NCI-H2081 treated with DMSO at 0.1 percent for 48 hours (cell line): ENCODE measurements at places on chromosomes 5 and 9.

DNA sequence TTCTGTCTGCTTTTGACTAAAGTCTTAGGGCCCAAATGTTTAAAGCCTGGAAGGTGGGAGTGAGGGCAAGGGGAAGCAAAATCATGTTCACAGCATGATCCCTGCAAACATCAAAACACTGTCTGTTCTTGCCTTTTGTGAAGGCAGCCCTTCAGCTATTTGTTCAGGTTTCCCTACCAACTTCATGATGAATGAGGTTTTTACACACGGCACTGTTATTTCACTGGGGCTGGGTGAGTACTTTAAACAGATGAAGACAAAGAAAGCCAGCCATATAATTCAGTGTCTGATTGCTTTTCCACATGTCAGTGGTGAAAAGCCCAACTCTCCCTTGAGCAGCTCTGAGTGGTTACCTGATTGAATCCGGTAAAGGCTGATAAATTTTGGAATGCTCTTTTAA lies 224.7 kb upstream of the GRAMD2B start:
- peak; percentile 93 for DNase-seq

- DNase-seq = no peak
Observed at GRCh38 chr5:9545136-9545991, 511 bp downstream of the SEMA5A start.

DNA sequence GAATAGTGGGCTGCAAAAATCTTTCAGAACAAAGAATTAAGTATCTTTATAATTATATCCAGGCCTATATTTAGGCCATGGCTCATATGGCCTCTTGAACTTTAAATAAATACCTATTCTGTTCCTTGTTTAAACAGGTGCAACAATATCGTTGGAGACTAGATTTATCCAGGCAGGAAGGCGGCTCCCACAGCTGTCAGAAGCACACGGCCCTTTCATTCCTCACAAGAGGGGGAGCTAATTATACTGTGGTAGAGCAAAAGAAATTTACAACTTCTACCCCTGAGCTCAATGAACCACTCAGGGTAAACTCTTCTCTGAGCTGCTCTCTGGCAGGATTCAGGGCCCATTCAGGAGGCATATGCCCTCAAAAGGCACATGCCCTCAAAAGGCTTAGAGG lies 31.3 kb downstream of the TMEM174 start:
- DNase-seq = peak; percentile 85

- DNase-seq = no peak
Observed at GRCh38 chr9:16561121-16561520, 309.3 kb downstream of the BNC2 start.

DNA sequence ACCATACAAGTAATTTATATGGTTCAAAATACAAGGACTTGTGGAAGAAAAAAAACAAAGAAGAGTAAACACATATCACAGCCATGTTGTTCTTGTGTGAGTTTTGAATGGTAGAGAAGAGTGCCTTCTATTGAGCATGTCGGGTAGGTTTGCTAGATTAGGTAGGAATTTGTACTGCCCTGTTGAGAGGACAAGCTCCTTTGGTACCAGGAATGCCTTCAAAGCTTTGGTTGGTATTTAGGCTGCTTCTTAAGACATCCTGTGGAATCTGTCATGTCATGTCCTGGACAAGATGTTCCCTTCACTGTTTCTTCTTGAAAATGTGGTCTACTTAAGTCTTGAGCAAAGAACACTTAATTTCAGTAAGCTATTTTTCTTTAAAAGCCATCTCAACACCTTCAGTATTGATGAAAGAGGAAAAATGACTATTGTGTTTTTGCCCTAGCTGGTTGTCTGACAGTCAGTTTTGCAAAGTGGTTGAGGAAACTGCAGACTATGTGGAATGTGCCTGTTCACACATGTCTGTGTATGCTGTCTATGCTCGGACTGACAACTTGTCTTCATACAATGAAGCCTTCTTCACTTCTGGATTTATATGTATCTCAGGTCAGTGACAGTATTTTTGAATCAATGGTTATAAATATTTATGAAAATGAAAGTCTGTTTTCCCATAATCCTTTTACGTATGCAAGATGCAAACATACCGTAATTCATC lies 296.9 kb downstream of the ADGRV1 start:
- DNase-seq = no peak

DNA sequence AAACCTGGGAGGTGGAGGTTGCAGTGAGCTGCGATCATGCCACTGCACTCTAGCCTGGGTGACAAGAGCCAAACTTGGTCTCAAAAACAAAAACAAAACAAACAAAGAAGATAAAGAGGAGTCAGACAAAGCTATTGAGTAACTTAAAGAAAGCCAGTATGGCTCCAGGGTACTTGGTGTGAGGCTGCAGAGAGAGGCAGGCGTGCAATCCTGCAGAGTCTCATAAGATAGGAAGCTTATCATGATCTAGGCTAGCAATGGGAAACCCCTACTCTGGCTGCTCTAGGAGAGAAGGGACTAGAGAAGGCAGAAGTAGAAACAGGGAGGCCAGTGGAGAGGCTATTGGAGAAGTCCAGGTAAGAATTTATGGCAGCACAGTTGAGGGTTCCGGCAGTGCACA lies 42.0 kb downstream of the ARRDC3 start:
- DNase-seq = no peak

DNA sequence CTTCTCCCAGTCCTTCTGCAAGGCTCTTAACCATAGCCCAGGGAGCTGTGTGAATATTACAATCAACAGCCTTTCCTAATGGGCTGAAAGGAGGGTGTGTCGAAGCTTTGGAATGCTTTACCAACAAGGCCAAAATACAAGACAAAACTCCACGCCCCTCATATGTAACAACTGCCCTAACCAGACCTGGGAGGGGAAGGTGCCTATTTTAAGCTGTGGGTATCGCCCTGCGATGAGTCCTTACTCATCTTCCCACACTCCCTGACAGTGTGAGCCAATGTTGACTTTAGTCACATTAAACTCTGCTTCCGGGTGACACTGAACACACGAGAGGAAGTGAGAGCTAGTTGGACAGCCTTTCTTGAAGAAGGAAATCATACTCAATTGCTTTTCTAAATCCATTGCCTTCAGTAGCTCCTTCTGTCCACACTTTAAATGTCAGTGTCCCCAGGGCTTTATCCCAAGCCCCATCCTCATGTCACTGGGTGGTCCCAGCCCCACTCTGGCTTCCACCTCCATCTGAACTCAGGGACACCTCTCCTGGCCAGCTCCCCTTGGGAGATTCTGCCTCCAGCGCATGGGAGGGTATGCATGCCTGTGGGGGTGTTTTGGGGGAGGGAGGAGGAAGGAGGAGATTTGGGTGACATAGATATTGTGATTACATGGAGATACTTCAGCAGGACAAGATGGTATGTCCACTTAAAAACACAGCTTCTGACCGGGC lies 6.5 kb upstream of the TBC1D9B start:
- DNase-seq = no peak

DNA sequence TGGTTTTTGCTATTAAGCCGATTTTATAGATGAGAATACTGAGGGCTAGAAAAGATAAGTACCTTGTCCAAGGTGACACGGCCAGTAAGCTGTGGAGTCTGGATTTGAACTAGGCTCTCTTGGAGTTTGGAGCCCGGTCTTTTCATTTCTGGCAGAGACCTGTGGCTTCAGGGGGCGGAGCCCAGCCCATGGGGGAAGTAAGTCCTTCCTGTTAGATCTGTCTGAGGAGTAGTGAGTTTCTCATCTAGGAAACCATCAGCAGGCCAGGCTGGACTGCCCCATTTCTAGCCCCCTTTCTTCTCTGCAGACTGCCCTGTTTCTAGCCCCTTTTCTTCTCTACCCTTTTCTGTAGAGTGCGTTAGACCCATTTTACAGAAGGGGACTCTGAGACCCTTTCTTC lies 521 bp upstream of the PTGS1 start:
- DNase-seq = no peak

DNA sequence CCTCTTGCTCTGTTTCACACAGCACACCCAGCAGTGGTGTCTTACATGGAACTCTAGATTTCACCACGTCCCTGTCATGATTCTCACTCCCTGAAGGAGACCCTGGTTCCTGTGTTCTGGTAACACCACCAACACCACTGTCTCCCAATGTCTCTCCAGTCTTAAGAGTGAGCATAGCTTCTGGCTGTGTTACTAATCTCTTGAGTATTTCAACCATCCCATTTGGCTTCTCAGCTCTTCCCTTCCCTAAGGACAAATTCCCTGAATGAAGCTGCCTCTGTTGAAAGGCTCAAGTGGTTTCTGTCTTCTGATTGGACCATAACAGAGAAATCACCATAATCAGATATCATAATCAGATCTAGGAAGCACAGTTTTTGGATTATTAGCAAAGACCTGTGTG lies 311.8 kb downstream of the DNAH5 start:
- DNase-seq = no peak

DNA sequence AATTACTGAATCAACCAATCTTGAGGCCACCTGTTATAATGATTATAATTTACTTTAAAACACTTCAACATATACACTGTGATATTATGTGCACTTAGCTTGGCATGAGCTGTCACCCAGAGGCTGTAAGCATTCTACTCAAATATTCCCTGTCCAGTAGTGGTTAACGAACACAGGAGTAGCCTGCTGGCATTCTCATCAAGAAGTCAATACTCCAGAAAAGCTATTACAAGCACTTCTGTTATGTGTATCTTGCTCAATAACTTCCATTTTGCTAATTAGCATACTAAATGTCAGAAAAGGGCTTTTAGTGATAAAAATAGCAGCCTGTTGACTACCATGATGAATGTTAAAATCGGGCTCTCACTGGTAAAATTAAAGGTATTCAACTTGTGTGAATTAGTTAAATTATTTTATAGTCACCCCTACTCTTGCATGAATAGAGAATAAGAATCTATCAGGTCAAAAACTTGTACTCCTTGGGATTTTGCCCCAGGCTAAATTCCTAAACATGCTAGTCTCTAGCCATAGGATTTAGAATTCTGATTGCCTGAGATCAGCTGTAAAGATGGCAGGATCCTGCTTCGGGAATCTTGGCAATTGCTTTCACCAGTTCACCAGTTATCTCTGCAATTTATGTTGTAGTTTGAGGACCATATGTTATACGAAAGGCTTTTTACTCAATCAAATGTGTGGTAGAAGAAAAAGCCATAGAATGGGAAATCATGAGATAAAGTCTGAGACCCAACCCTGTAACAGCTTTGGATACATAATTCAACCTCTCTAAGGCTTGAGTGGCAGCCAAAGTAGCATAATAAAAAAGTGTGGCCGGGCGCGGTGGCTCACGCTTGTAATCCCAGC lies 43.4 kb upstream of the PAM start:
- no peak for DNase-seq

DNA sequence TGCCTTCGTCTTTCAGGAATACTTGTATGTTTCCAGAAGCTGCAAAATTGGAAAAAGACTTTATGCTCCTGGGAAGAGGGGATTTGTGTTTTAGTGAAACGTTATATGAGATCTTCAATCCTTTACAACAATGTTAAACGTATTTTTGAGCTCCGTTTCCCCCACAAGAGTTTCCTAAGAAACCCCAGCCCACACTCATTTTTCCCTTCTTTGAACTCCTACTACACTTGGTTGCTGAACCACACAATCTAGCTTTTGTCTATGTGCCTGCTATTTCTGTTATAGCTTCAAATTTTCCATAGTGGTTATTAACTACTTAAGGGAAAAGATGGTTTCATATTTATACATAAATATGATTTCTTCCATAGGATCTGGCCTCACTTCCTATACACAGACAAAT lies 238.6 kb upstream of the ACTBL2 start:
- no peak for DNase-seq

GRCh38 chr5:164341056-164341619 lies 835.7 kb downstream of the MAT2B start:
- no peak for DNase-seq

- no peak for DNase-seq
Observed at GRCh38 chr9:68851657-68852056, 146.6 kb downstream of the PIP5K1B start.

GRCh38 chr9:102911185-102911584 lies 83.9 kb upstream of the CYLC2 start:
- DNase-seq = no peak

DNA sequence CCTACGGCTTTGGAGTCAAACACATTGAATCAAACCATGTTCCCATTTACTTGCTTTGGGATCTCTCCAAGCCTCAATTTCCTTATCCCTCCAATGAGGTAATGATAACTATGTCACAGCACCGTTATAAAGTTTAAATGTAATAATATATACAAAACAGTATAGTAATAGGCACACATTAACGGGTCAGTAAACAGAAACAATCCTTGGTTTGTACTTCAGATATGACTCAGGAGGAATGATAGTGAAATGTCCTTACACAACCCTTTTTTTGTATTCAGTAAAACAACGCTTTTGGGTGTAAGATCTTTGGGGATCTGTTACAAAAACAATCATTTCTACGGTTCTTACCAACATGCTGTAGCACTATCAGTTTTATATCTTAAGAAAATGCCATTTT lies 178.5 kb upstream of the GNA14 start:
- DNase-seq = no peak

DNA sequence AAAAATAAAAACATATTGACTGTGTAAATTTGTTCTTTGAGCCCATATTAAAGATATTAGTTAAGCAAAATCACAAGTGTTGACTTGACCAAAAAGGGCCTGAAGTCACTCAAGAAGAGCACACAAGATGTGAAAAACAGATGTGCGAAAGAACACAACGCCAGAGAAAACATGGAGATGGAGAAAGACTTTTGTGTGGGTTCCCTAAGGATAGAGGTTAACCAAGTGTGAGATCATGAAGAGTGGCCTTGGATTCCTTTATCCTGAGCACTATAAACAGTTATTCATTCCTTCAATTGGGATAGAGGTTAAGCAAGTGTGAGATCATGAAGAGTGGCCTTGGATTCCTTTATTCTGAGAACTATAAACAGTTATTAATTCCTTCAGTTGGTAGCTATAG lies 361.8 kb downstream of the CDH18 start:
- DNase-seq = no peak

DNA sequence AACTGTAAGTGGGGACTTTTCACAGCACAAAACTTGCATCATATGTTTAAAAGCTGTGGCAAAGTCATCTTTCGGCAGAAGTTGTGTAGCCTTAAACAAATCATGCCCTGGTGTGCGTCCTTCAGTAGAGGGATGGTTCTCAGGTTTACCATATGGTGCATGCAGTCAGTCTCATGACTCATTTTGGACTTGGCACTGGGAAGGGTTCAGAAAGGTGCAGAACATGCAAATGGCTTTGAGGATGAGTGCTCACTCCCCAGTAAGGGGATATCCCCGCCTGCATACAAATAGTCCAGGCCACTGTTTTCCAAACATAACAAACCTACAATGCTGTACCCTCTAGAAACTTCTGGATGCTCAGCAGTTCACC lies 260.3 kb downstream of the NDUFS4 start:
- DNase-seq = no peak

- DNase-seq = peak; percentile 22
Observed at GRCh38 chr5:80083101-80083890, 48.1 kb downstream of the THBS4 start.

GRCh38 chr9:138103849-138104206 lies 226.2 kb downstream of the CACNA1B start:
- DNase-seq = no peak

GRCh38 chr5:90173299-90174030 lies 236.1 kb downstream of the CETN3 start:
- DNase-seq = no peak

DNA sequence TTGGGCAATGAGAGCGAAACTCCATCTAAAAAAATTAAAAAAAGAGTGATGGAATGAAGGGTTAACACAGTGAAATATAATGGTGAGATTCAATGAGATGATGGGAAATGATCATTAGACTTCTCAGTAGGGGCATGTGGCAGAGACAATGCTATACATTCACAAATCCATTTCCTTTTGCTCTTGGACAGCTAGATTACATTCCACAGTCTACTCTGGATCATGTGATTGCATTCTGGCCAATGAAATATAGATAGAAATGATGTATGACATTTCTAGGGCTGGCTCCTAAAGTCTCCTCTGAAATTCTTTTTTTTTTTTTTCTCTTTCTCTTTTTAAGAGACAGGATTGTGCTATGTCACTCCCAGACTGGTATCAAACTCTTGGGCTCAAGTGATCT lies 3.8 kb upstream of the GALT start:
- no peak for DNase-seq
